ENCODE measurements at places on chromosomes 3 and 15. TPM values are rescaled to one million over a fixed set of nuclear protein-coding genes. Genes with fewer than 3 reads are reported as not detected.

ZNF717 gene
- 10.5 TPM for total RNA-seq

NLGN1 gene
- under 0.01 TPM for total RNA-seq

GABRR3 gene
- not detected for total RNA-seq

ACKR2 gene
- total RNA-seq, result 12.5 TPM

CADM2 gene
- total RNA-seq, result 0.22 TPM

PTH1R gene
- total RNA-seq, result not detected

MORC1 gene
- total RNA-seq, result not detected

OR5K2 gene
- not detected for total RNA-seq

SERPINI2 gene
- not detected for total RNA-seq

ASB14 gene
- total RNA-seq, result not detected

CCDC54 gene
- not detected for total RNA-seq

MEGF11 gene
- total RNA-seq, result not detected

FBXO40 gene
- not detected for total RNA-seq

CX3CR1 gene
- not detected for total RNA-seq

STRIT1 gene
- total RNA-seq, result not detected

NR2E3 gene
- 0.22 TPM for total RNA-seq

RLBP1 gene
- not detected for total RNA-seq

PARP15 gene
- total RNA-seq, result 0.11 TPM

RRP9 gene
- 10.0 TPM for total RNA-seq

GOLGA8T gene
- total RNA-seq, result not detected

SEMA5B gene
- 0.11 TPM for total RNA-seq

CCDC9B gene
- 12.4 TPM for total RNA-seq

C3orf85 gene
- total RNA-seq, result not detected

PLA2G4E gene
- not detected for total RNA-seq

KBTBD12 gene
- not detected for total RNA-seq

NR2F2 gene
- 18.1 TPM for total RNA-seq

GPR62 gene
- total RNA-seq, result under 0.01 TPM

MB21D2 gene
- 2.4 TPM for total RNA-seq

NPAP1 gene
- total RNA-seq, result not detected

PIGBOS1 gene
- 8.5 TPM for total RNA-seq

NOX5 gene
- total RNA-seq, result under 0.01 TPM

CHSY1 gene
- total RNA-seq, result 32.8 TPM

EPHB1 gene
- total RNA-seq, result 2.1 TPM

OR5H6 gene
- not detected for total RNA-seq

CCNB2 gene
- 6.8 TPM for total RNA-seq

ANKRD63 gene
- total RNA-seq, result not detected

CYP1A2 gene
- not detected for total RNA-seq

PGBD4 gene
- 1.1 TPM for total RNA-seq

RGMA gene
- total RNA-seq, result not detected

CD200 gene
- total RNA-seq, result 4.7 TPM

CPNE9 gene
- not detected for total RNA-seq

PROK2 gene
- not detected for total RNA-seq
